Stimulated activated CD4-positive, alpha-beta T cell treated with anti-CD3 and anti-CD28 coated beads, TNF-alpha, amount 100 ng/mL, for 48 hours (primary cell): ENCODE measurements at places on chromosomes 2 and 18.

DNA sequence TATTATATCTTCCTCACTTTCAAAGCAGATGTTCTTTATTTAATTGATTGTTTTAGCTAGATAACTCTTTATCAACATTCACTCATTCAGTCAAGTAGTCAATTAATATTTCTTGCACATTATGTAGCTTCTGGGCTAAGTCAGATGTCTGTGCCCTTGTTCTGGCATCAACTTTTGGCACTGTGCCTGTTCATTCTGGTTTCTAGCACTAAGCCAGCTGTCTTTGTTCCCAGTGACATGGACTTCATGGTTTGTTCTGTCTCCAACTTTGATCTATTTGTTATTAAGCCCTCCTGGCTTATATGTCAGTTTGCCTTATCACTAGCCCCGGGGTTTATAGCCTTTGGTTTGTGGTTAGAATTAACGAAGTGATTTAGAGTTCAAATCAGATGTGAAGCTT is 247.9 kb upstream of the SYT4 start:
- DNase-seq = no peak

DNA sequence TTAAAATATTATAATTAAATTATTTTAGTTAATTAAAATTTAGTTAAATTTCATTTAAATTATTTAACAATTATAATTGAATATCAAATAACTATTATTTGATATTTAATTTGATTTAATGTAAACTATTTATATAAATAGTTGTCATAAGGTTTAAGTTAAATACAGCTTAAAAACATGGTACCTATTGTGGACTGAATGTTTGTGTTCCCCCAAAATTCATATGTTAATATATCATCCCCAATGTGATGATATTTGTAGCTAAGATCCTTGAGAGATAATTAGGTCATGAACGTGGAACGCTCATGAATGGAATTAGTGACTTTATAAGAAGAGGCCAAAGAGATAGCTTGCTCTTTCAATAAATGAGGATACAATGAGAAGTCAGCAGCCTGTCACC is 505.7 kb upstream of the LRATD1 start:
- no peak for DNase-seq

DNA sequence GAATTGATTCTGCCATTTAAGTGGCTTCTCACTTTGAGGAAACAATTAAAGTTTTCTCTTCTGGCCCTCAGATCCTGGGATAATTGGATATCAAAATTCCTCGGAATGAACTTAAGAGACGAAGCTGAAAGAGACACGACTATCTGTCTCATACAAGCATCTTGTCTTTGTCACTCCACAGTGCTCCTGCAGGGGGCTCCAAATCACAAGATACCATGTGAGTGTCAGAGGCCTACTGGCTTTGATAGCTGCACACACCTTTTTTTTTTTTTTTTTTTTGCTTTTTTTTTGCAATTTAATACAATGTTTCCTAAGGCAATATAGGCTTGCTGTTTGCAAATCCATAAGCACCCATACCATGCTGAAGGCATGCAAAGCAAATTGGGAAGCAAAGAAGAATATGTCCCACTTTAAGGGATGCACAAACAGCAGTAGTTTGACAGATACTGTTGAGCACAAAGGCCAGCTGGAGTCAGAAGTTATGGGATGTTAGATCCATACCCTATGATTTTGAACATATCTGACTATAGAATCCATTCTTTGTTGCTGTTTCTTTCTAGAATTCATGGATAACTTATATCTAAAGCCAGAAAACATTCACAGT is 109.0 kb upstream of the CBLN2 start:
- DNase-seq = peak; percentile 19

- no peak for DNase-seq
These were observed 100.2 kb upstream of the CSRNP3 start for GRCh38 chr2:165369131-165369897.

GRCh38 chr18:79503406-79503805 is 107.7 kb downstream of the NFATC1 start:
- DNase-seq = no peak

- DNase-seq = no peak
These were observed 115.3 kb upstream of the STPG4 start for GRCh38 chr2:47270421-47270820.

GRCh38 chr2:18357537-18357936 is 202.9 kb downstream of the RDH14 start:
- no peak for DNase-seq

DNA sequence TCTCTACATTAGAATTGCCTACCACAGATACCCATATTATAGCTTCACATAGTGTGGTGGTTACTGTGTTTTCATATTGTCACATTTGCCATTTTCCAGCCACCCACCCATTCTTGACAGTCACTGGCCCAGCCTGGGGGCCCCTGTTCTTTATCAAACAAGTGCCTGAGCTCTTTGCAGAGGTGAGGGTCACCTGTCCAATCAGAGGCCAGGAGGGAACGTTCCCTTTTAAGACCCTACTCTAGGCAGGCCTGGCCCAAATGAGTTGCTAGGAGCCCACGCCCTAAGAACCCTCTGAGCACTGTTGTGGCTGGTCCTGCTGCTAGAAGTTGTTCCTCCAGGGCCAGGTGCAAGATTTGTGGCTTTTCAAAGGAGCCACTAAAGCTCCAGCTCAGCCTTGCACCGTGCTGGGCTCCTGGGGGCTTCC is 5.2 kb downstream of the IL37 start:
- DNase-seq = no peak

- DNase-seq = no peak
These were observed 761.6 kb downstream of the DSC3 start for GRCh38 chr18:30280861-30281470.

- no peak for DNase-seq
These were observed 260.1 kb upstream of the FAM98A start for GRCh38 chr2:33859176-33859575.

DNA sequence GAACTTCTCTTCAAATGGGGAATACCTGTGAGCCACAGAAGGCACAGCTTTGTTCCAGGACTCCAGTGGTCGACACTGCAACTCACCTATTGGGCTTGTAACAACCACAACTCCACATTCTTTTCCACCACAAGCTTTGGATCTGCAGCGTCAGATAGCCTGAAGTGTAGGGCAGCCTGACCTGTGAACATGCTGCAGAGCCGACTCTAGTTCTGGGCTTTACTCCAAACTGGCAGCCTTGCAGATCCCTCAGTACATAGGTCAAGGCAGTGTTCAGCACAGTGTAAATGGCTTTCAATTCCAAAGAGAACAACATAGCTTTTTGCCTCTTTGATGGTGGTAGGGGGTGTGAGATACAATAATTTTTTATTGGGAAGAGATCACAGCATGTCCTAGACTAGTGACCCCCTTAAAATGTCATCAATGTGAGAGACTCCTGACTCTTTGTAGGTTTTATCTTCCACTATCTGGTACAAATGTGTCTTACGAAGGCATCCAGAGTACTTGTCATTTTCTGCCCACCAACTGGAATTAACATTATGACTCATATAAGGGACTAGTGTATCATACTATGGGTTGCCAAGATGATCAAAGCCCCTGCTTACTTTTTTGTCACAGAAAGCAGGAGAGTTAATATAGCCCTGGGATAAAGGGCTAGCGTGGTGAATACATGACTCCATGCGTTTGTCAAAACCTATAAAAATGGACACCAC is 149.8 kb downstream of the COPS8 start:
- no peak for DNase-seq

DNA sequence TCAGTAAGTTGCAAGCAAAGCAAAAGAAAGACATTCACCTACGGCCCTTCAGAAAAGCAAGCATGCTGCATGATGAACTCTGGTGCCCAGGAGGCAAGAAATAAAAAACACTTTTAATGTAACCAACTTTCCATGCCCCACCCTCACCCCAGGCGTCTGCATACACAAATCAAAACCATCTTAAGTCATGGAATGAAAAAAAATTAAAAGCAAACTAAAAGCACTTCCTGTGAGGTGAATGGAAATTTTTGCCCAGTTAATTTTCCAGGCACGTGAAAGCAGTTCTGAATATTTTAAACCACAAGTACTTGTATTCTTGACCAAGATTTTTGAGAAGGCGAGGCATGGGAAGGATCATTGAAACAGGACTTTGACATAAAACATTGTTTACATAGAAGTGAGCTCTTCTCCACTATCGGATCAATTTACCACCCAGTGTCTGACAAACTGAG is 2.5 kb upstream of the ICOS start:
- DNase-seq = no peak

DNA sequence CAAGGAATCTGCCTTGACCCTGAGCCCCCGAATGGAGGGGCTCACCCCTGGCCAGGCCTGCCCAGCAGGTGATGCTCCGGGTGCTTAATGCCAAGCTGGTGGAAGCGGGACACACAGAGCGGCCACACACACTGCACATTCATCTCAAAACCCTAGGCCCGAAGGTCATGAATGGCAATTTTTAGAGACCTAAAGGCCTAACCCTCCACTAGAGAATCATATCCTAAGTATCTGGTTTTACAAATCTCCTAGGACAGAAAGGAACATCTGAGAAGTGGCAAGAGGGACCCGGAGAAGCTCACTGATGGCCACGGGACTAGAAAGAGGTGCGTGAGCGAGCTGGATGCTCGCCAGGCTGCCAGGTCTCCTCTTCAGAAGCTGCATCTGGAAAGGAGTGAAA is 38.3 kb downstream of the ST3GAL5 start:
- DNase-seq = no peak

DNA sequence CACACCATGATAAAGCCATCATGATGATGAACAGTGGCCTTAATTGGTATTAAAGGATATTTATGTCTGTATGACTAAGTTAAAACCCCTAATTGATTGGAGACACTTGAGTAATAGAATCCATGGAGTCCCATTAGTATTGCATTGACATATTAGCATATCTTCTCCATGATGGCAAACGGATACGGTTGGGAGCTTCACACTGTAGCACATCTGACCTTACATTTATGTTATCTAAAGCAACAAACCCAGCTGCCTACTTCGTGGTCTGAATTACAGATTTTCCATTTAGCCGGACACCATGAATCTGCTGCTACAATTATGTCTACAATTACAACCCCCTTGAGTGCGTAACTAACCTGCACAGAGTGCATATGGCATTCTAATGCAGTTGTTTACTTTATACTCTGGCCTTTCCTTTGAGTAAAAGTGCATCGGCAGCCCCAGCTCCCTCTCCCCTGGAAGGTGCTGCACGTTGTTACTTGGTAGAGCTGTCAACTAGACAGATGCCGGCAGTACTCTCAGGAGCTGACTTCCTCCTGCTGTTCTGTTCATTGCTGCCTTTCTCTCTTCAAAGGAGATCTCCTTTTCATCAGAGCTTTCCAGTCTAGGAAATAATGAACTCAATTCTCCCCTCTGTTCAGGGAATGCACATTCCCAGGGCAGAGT is 92.1 kb downstream of the LRRC30 start:
- DNase-seq = no peak

GRCh38 chr2:10215393-10215935 is 87.2 kb upstream of the HPCAL1 start:
- no peak for DNase-seq
